ENCODE measurements at places on chromosomes 4 and X.

DNA sequence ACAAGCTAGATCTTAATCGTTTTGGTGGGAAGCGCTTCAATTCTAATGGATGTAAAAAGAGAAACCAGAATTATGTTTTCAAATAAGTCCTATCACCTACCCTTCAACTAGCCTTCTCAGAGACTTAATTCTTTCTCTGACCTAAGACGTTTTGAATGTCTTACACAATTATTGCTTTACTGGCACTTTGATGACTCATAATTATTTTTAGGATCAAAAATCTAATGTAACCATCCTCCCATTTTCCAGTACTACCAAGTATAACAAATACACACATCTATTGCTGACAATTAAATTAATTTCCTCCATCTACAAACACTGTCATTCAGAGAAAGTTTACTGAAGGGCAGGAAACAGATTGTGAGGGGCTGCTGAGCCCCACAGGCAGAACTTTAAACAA, 108.6 kb downstream of the PPP3CA start:
- DNase-seq, result no peak

GRCh38 chrX:27336466-27337091, 126.6 kb downstream of the PPP4R3C start:
- DNase-seq, result peak; percentile 10

GRCh38 chr4:4704267-4704666, 155.2 kb upstream of the MSX1 start:
- DNase-seq, result no peak

- no peak for DNase-seq
Observed at GRCh38 chr4:153518001-153518400, 51.8 kb downstream of the TMEM131L start.
